ENCODE measurements at places on chromosomes 5 and 9.

GRCh38 chr5:41940641-41941040 lies 15.6 kb downstream of the FBXO4 start:
- no peak for DNase-seq

DNA sequence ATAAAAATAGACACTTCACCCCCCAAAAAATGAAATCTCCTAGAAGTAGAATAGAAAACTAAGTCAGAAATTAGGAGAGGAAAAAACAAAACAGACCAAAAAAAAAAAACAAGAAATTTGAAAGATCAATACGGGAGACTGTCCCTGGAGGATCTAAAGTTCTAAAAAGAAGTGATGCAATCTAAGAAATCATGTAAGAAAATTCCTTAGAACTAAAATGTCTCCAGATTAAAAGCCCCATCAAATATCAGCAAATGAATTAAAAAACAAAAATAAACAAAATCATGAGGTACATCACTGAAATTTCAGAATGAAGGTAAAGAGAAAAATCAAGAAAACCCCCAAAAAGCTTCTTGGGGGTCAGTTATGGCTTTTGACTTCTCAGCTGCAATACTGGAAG lies 13.5 kb downstream of the FNIP1 start:
- no peak for DNase-seq

DNA sequence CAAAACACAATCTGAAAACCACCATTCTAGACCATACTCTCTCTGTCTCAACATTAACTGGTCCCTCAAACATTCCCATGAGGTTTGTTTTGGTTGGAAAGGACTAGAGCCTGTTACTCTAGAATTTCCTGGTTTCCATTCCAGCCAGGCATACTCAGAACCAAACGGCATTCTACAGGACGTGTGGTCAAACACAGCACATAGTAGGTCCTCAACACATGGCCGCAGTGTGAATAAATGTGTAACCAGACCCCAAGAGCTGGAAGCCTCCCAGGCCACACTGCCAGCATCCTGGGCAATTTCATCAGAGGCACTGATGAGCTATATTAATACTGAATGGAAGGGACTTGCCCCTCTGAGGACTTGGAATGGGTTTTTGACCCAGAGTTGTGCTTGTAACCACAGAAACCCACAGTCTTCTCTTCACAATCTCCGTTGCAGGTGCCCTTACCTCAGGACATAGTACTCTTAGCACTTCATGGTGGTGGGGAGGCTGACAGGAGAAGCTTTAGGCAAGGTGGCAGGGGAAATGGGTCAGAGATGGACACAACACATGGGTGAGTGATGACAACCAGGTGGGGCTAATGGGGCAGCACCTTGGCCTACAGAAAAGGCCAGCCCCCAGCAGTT lies 66.0 kb downstream of the ZNF366 start:
- DNase-seq: no peak

- DNase-seq: no peak
These were observed 4.9 kb downstream of the PDCD1LG2 start for GRCh38 chr9:5515261-5515650.

- peak; percentile 53 for DNase-seq
These were observed 5.8 kb upstream of the IFNA1 start for GRCh38 chr9:21434202-21435014.

GRCh38 chr5:115325296-115325959 lies 29.0 kb upstream of the CCDC112 start:
- DNase-seq: no peak

- DNase-seq: no peak
These were observed 73.6 kb upstream of the DAB2 start for GRCh38 chr5:39498278-39498952.

DNA sequence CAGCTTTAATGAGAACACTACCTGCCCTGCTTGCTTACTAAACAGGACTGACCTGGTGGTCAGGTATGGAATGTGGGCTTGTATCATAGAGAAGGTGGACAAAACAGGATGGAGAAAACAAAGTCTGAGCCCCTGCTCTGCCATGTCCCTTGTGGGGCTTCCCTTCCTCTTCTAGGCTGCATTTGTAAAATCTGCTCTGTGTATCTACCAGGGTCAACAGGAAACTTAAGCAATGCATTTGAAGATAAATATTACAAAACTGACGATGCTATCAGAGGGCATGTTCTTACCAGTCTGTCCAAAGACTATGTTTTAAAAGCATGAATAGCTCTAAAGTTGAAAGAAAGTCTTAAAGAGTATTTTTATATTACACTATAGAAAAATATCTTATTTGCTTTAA lies 228.7 kb downstream of the DCP2 start:
- no peak for DNase-seq

DNA sequence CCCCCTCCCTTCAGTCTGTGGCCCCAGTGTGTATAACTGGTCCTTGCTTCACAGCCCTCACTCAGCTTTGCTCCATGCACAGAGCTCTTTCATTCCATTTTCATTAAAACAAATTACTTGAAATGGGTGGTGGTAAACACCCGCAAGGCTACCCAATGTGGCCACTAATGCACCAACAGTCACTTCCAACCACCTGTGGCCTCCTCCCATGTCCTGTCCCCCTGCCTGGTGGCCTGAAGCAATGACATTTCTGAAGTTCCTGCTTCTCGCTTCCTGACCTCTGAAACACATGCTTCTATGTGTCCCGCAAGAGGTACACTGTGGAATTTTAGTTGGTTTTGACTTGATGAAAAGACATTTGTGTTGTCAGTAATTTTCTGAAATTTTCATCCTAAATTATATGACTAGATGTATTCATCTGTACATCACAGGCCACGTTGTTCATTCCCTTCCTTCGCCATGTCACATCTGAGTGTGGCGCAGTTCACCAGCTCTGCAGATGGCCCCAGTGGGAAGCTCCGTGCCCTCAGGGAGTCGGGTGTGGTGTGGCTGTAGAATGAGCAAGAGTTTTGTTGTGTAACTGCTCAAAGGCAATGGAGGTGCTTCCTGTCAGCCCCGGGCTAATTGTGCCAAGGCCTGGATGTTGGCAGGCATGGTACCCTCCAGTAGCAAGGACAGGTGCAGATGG lies 9.6 kb downstream of the ROPN1L start:
- DNase-seq: no peak

- DNase-seq: no peak
These were observed 295.3 kb upstream of the TNC start for GRCh38 chr9:115413304-115413703.

- no peak for DNase-seq
These were observed 604.8 kb upstream of the RORB start for GRCh38 chr9:73892335-73892734.

DNA sequence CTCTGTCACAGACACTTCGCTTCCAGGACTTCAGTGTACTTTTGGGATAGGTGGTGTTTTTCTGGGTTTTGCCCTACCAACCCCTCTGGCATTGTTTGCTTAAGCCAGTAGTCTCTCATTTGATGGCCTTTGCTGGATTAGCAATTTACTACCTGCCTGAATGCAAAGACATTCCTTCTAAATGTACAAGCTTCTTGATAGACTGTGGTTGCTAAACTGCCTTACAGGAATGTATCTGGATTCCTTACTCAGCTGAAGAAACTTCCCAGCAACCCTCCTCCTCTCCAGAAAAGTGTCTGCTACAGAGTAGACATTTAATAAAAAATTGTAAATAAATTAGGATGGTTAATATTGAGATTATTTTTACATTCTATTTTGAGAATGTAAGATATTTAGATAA lies 1916.7 kb downstream of the EFNA5 start:
- no peak for DNase-seq

DNA sequence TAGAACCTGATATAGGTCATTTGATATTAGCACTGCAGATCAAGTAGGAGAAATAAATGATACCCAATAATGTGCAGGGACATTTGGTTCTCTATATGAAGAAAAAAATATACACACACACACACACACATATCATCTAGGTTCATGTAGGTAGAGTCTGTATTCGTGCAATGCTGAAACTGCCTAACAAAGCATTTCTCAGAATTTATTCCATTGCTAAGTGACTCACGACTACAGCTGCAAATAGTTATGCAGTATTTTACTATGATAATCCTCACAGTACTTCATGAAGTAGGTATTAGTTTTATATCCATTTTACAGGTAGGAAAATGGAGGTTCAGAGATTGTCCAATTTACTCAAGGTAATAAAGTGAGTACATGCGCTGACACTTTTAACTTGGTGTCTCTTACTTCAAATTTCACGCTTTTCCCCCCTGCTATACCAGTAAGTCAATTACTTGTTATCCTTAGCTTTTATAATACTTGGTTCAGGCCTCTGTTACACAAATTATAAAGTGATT lies 2.4 kb downstream of the GIN1 start:
- no peak for DNase-seq

DNA sequence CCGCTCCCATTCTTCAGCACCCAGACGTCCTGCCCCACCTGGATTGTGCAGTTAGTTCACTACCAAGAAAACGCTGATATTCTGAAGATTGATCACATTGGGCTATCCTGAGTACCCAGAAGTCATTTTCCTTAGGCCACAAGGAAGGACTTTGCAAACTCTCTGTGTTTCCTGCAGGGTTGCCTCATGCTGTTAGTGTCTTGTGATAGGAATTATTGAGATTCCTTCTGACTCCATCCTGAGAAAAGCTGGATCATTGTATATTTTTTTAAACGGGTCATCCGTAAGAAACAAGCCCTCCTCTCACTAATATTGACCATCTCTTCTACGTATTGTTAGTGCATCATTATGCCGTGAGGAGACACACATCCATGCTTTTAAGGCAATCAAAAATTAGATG lies 96.0 kb upstream of the DAPK1 start:
- no peak for DNase-seq

GRCh38 chr9:682633-683508 lies 158.6 kb upstream of the DMRT1 start:
- no peak for DNase-seq

GRCh38 chr5:179619776-179620175 lies 3.7 kb downstream of the HNRNPH1 start:
- no peak for DNase-seq

GRCh38 chr5:60546207-60546606 lies 153.8 kb downstream of the DEPDC1B start:
- no peak for DNase-seq

GRCh38 chr9:137383081-137383783 lies 39.7 kb downstream of the EXD3 start:
- DNase-seq: no peak

DNA sequence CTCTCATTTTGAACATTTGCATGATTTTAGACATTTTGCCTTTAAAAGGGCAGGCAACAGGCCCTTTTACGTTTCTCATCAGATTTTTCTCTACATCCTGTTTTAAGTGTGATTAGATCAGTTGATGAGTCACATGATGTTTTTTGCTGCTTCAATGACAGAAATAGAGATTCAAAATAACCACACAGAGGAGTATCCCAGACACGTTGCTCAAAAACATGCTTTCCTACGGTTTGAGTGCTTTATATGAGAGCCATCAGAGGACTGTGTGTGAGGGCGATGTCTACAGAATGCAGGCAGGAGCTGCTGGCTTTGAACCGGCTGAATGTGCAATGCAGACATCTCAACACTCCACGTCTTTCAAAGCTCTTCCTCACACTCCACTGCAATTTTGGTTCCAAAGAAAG lies 42.1 kb downstream of the OTULIN start:
- no peak for DNase-seq

GRCh38 chr9:93959739-93960154 lies 4.6 kb upstream of the BARX1 start:
- no peak for DNase-seq

DNA sequence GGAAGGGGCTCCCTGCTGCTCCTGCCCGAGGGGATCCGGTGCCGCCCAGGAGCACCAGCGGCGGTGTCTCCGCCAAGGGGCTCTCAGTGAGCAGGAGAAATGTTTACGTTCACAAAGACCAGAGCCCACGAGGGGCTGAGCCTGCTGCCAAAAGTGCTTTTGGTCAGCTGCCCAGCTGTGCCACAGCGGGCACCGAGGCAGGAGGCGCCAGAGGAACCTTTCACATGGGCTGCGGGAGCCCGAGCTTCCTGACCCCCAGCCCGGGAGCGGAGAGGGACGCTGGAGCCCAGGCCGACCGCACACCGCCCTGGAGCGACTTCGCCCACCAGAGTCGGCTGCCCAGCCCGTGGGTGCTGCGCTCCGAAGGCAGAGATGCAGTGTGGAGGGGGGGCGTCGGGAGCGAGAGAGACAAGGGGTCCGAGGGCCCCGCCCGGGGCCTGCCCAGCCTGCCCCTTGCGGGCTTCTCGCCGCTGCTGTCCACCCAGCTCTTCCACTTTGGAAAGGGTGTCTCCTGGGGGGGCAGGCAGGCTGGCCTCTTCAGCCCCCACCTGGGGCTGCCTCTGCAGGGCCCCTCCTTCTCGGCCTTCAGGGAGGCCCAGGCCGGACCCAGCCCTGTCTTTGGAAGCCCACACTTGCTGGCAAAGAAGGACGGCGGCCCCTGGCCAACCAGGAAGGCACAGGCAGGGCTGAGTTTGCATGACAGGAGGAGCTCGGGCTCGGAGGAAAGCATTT lies 7.9 kb downstream of the PPP1R26 start:
- no peak for DNase-seq

DNA sequence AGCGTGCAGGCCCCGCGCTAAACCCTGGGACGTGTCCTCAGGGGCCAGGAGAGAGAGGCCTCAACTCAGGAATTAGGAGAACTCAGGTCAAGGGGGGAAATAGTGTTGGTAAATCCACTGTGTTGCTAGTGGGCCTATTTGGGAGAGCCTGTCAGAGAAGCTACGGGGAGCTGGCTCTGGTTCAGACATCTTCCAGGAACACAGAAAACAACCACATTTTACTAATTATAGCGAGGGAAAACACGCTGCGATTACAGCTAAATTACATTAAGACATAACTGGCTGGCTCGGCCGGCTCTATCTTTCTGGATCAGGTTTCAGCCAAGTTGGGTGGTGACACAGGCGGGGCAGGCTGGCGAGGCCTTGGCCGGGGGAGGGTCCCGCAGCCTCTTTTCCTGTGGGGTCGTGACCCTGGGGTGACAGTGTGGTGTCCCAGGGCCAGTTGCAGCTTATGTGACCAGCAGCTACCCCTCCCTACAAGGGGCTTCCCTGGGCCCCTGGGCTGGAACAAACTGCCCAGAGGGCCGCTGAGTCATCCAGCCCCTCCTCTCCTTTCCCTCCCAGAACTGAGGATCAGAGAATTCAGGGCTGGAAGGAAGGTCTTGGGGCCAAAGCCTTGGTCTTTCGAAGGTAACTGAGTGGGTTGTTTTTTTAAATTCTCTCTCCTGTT lies 75.1 kb downstream of the FGF18 start:
- DNase-seq: peak; percentile 72

GRCh38 chr9:99820685-99821395 lies 845 bp upstream of the NR4A3 start:
- no peak for DNase-seq

GRCh38 chr9:128771094-128771721 lies 519 bp downstream of the ZER1 start:
- peak; percentile 42 for DNase-seq

- no peak for DNase-seq
These were observed 42.6 kb downstream of the LPAR1 start for GRCh38 chr9:110995420-110996340.

DNA sequence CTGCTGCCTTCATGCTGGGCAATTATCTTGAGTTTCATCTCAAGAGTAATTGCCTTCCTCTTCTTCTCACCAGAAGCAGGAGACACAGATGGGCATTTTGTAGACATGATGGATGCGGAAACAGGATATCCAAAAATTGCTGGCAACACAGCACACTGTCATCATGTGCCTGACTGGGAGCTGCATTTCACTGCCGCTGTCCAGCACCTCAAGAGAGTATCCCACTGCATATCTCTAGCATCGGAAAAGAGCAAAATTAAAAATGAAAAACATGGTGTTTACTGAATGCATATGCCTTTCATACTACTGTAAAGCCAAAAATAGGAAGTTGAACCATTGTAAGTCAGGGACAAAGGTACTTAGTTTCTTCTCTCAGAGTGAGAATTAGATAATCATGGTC lies 210.7 kb downstream of the MAN2A1 start:
- no peak for DNase-seq

- DNase-seq: no peak
These were observed 296.1 kb upstream of the DMAC1 start for GRCh38 chr9:8095672-8096086.

GRCh38 chr5:59424515-59424914 lies 469.0 kb downstream of the PDE4D start:
- no peak for DNase-seq
